ENCODE measurements at places on chromosomes 11 and 22.
A peak's percentile ranks its signal among the peaks of the same experiment; 100 is the strongest.

- DNase-seq: no peak
Measured at GRCh38 chr11:128745311-128746136, 51.7 kb downstream of the FLI1 start.

DNA sequence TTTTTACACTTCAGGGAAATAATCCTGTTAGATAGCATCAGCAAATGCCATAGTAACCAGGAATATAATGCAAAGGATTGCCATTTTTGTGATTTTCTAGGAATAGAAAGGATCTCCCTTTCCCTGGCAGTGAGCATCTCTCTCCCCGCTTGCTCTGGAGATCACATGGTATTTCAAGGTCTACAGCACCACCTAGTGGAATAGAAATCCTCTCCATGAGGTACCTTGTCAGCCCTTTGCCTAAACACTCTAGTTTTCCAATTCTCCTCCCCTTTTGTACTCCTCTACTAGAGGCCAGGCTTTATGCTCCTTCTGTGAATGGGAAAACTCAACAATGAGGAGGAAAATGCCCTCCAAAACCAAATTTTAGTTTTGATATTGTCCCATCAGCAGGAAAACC, 78.4 kb downstream of the XRRA1 start:
- DNase-seq: no peak

- no peak for DNase-seq
Measured at GRCh38 chr11:3160252-3161031, 4.7 kb downstream of the OSBPL5 start.

DNA sequence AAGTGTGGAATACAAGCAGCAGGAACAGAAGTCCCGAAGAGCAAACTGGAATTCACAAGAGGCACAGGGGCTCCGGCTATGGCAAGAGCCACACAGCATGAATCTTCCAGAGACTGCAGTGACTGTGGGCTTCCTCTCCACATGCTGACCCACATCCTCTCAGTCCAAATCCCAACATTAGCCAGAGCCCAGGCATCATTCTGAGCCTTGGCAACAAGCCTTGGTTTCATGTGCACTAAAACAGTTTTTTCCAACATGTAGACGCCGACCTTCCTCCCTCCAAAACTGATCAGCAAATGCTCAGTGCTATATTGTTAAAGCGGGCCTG, 91.7 kb upstream of the CSNK2A3 start:
- DNase-seq: no peak

DNA sequence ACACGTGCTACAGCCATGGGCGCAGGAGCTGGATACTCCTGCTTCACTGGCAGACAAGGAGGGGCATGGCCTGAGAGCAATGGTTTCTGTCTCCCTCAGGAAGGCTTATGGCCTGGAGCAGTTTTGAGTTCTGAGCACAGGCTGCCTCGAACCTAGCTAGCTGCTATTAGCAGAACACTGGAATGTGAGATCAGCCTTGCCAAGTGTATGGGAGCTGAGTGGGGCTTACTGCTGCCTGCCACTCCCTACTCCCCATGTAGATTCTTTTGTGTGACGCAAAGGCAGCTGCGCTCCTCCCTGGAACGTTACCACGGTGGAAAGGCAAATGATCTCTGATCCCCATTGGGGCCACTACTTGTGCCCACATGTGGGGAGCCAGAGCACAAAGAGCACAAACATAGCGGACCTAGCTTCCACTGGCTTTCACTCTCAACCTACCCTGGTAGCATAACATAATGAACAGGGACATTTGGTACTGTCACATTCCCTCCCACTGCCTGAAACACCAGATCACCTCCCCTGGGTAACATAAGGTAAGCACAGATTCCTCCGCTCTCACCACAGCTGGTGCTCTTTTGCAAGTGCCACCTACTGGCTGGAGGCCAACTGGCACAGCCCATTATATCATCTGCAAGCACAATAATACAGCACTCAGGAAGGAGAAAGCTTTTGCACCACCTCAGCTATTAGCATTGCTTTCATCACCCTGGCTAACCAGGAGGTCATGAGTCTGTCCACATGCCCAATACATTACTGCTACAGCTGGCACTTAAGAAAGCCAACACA, 84.6 kb upstream of the GUCY1A2 start:
- no peak for DNase-seq

DNA sequence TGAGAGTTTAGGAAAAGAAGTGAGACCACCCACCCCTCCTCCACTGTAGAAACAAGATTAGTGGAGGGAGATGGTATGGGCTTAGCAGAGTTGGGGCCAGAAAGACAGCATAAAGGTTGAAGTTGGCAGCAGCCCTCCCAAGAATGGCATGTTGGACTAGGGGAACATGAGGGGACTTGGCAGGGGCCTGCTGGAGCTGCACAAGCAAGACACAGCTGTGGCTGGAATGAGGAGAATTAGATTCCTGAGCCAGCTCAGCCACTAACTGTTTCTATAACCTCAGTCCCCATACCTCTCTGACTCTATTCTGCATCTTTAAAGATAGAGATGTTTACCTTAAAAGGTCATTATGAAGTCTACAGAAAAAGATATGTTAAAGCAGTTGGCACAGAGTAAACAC, 13.2 kb downstream of the MAP6 start:
- no peak for DNase-seq

DNA sequence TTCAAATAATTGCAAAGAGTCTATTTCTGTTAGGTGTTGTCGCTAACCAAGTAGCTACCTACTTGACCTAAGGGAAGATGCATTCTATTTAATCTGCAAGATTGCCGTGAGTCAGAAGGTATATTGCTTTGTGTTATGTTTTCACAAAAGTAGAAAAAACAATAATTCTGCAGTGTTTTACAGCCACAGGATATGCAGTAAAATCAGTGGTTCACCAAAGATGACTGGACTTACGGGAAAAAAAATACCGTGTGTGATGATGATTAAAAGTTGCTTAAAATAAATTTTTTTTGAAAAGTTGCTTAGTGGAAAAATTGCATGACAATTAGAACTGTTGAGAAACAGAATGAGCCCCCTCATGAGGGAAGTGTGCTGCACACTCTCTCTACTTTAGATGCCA, 209.1 kb downstream of the DDX10 start:
- DNase-seq: no peak

DNA sequence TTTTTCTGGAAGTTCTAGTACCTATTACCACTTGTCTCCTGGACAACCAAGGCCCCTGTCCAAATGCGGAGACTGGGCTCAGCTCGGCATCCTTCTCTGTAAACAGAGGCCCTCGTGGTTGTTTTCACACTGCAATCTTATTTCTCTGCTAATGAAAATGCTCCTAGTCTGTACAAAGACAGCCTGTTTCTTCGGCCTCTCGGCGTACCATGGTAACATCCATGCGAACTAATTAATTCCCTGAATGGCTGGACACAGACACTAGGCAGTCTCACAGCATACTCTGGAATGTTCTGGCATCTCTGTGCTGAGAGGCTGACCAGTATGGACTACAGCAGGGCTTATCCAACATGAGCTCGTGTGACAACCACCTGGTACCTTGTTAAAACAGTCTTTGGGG, 5.7 kb downstream of the POLR3H start:
- no peak for DNase-seq

DNA sequence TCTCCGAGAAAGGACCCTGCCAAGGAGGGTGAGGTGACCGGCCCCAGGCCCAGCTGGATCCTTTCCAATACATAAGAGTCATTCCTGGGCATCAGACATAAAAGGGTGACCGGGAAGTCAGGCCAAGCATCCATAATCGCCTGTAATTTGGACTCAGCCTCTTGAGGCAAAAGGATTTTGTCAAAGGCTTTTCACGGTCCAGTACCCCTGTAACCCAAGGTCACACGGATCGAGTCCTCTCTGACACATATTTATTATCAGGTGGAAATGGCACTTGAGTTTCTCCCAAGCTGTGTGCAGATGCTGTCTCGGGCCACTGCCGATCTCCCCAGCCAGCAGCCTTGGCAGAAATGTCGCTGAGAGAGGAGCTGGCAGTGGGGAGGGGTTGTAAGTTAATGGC, 556.5 kb downstream of the MN1 start:
- no peak for DNase-seq

DNA sequence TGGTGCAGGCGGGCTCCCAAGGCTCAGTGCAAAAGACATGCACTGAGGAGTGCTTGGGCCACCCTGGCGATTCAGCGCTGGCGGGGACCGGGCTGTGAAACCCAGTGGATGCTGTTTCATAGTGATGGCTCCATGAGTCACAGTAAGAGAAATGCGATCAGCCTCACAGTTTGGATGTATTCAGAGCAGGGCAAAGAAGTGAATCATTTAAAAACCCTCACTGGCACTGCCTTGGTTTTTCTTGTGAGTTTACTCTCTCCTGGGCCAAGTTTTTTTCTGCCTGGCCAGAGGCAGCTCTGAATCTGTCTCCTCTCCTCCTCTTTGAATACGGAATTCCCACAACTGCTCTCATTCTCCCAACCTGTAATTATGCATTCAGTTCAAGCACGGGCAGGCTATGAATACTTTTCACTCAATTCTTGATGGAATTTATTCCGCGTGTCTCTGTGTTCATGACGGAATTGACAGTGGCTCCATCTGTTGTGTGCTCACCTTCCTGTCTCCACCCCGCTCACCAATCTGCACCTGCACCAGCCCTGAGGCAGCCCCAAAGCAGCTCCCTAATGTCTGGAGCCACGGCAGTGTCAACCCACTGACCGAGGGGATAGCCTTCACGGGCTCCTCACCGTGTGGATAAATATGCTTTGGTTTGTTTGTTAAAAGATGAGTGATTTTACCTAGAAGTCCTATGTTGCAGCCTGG, 14.9 kb downstream of the ADAMTS8 start:
- DNase-seq: no peak

DNA sequence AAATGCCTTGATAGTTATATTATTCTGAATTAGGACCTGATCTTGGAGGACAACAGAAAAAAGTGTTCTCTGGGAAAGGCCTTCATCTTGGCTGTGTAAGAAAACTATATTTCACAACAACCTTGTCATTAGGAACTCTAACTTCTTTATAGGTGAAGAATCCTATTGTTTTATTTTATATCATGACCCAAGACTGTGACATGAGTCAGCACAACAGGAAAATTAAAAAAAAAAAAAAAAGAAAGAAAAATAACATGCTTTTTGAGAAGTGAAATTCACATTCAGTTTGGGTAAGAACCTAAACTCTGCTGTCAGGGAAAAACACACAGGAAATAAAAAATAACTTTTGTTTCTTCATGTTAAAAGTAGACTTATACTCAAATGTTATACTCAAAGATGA, 11.7 kb upstream of the FOLR2 start:
- no peak for DNase-seq

DNA sequence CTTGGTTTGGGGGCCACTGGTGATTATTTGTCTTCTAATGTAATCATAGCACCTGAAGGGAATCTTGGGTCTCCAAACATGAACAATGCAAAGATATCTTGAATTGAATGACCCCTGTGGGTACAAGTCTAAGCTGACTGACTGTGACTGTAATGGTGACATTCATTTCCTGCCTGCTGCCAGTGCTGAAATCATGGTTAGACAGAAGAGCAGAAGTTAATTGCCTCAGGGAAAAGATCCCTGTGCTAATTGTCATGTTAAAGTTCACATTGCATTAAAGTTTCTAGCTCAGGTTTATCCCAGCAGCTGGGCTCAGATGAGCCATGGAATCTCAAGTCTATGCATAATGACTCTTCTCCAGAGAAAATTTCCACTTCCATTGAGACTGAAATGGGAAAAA, 772.0 kb downstream of the ETS1 start:
- no peak for DNase-seq

DNA sequence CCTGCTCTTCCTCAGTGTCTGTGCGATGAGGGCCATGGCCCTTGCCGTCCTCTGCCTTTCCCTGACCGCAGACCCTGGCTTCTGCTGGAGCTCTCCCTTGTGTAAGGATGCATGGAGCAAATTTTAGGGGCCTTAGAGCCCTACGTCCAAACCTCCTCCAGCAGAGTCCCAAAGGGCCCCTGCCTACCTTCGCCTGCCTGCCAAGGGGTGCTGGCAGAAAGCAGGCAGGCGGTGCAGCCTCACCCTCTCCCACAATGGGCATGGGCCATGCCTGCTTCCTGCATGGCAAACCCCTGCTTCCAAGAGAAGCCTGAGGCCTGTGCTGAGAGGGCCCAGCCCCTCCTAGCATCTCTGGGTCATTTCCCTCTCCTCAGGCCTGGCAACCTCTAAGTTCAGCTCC, 71.3 kb upstream of the FGF3 start:
- no peak for DNase-seq

- DNase-seq: peak; percentile 57
Measured at GRCh38 chr22:36036167-36036624, 7.6 kb upstream of the RBFOX2 start.

- DNase-seq: no peak
Measured at GRCh38 chr11:38356255-38356654, 1758.2 kb upstream of the RAG2 start.

GRCh38 chr22:40890881-40891280, 29.0 kb upstream of the DNAJB7 start:
- DNase-seq: no peak

DNA sequence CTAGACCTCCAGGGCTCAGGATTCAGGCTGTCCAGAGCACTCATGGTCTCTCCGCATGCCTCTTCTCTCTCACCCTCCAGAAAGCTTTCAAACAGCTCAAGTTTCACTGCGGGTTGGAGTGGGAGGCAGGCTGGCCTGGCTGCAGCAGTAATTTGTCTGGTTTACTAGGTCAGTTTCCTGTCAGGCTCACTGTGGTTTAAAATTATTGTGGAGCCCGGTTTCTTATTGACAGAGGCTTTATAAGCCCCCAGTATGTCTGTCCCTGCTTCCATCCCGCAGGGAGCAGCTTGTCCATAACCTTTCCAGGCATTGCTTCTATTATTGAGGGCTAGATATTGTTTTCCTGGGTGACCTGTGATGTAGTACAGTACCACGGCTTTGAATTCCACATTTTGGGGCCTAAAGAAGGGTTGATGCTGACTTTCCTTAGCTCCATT, 235.3 kb upstream of the SORL1-AS1 start:
- peak; percentile 47 for DNase-seq

DNA sequence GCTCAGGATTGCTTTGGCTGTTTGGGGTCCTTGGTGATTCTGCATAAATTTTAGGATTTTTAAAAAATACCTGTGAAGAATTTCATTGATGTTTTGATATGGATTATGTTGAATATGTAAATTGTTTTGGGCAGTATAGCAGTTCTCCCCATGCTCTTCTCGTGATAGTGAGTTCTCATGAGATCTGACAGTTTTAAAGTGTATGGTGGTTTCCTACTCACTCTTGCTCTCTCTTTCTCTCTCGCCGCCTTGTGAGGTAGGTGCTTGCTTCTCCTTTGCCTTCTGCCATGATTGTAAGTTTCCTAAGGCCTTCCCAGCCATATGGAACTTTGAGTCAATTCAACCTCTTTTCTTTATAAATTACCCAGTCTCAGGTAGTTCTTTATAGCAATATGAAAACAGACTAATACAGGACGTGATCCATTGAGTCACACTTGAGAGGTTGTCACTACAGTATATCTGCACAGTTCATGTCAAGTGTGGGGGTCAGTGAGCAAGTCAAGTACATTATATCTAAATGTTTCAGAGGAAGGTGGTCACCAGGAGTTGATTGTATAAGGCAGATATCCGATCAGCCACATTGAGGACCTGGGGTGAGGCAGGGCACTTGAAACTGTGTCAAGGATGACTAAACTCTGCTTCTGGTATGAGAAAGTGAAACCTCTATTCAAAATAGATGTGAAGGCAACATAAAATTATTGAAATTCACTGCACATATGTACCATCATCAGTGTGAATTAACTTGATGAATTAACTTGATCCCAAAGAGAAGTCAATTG, 70.7 kb upstream of the CCDC179 start:
- no peak for DNase-seq

- DNase-seq: no peak
Measured at GRCh38 chr22:41576877-41577276, 12.8 kb downstream of the PMM1 start.
